Left ventricle myocardium superior (tissue), 1 donor: ENCODE measurements at places on chromosomes 16 and 17. TPM values are rescaled to one million over a fixed set of nuclear protein-coding genes. Genes with fewer than 3 reads are reported as not detected.

The NPIPB12 gene
- 20.4 TPM for total RNA-seq

The AKAP1 gene
- 282 TPM for total RNA-seq

The RAMP2 gene
- 39.3 TPM for total RNA-seq

The BAIAP3 gene
- 5.2 TPM for total RNA-seq

The ITGAD gene
- total RNA-seq = not detected

The ASB16 gene
- total RNA-seq = 17.0 TPM

The CDH5 gene
- total RNA-seq = 55.0 TPM

The SLC6A4 gene
- total RNA-seq = not detected

The KRT14 gene
- not detected for total RNA-seq

The WFDC1 gene
- total RNA-seq = 2.0 TPM

The KRTAP4-3 gene
- total RNA-seq = not detected

The GPATCH8 gene
- 19.8 TPM for total RNA-seq

The PDE6G gene
- total RNA-seq = not detected

The RAC3 gene
- 1.8 TPM for total RNA-seq

The PRCD gene
- total RNA-seq = 4.3 TPM

The PPP1R1B gene
- 0.55 TPM for total RNA-seq

The KRTAP16-1 gene
- not detected for total RNA-seq

The MGAT5B gene
- total RNA-seq = not detected
